Fibroblast of skin of abdomen (primary cell): ENCODE measurements at places on chromosomes 6 and 20.

DNA sequence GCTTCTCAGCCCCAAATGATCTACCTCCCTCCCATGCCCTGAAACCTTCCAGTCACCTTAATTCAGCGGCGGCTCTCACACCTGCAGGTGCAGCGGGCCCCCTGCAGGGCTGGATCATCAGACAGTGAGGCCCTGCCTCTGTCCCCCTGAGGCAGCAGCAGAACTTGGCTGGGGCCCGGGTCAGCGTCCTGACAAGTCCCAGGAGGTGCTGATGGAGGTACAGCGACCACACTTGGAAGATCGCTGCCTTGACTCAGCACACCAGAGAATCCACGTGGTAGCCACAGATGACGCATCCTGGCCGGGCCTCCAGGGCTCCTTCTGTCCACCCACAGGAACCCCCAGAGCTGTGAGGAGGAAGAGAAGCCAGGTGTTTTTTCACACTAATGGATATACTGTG is 116.4 kb upstream of the THBS2 start:
- DNase-seq, result peak; percentile 31

DNA sequence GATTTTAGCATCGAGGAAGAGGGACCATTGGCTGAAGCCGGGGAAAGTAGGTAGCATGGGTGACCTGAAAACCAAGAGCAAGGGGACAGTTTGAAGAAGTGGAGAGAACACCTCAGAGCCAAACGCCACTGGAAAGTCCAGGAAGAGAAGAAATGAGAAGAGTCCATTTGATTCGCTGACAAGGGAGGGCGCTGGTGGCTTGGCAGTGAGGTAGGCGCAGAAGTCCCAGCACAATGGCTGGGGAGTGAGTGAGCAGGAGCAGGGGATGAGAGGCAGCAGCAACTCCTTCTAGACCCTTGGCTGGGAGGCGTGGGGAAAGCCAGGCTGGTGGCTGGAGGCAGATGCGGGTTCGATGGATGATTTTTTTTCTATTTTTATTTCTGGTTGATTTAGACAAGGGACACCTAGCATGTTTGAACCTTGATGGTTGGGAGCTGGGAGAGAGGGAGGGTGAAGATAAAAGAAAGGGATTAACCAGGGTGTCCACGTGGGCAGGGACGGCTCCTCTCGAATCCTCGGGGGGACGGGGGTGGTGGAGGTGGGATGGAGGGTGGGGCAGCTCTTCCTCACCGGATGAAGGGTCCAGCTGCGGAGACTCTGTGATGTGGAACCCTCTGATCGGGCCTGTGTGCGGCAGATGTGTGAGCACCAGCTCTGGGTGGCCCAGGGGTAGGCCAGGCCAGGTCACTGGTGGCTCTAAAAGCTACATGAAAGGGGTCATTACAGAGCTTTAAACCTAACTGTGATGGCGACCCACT is 164.2 kb downstream of the NFATC2 start:
- DNase-seq, result no peak

DNA sequence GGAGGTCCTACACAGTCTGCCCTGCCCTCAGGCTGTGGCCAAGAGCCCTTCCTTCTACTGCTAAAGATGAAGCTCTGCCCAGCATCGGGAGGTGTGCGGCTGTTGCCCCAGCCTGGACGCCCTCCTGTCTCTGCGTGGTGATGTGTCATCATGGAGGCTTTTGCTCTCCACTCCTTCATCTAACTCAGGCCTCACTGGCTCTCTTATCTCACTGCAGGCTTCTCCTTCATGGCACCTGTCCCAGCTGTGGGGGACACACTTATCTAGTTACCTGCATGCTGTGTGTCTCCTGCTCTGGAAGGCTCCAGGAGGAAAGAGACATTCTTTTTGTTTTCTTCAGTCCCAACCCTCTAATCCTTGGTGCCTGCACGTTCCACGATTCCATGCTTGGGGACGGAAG is 89.1 kb downstream of the PSMG4 start:
- no peak for DNase-seq

DNA sequence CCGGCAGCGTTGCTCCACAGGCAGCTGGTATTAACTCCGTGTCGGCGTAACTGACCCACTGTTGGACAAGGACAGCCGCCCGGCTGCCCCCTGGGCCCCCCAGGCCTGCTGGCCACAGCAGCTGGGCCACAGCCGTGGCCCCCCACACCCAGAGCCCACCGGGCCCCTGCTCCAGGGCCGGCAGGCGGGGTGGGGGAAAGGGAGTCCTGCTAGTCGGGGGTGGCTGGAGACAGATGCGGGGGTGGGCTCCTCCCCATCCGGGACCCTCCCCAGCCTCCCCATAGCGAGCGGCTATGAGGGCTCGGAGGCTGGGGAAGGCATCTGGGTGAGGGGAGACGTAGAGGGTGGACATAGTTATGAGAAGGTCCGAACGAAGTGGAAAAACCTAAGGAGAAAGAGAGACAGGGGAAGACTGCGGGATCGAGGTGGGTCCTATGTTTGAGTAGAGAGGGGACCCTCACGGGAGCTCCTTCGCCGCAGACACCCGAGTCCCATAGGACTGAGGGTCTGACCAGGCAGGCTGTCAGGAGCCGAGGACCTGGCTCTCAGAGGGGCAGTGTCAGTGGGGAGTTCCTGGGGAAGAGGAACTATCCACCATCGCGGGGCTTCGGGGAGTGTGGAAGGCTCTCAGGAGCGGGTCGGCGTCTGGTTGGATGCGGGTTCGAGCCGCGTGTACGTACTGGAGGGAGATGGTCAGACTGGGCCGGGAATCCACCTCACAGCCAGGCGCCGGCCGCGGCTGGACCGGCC is 511 bp downstream of the VARS1 start:
- DNase-seq, result no peak

DNA sequence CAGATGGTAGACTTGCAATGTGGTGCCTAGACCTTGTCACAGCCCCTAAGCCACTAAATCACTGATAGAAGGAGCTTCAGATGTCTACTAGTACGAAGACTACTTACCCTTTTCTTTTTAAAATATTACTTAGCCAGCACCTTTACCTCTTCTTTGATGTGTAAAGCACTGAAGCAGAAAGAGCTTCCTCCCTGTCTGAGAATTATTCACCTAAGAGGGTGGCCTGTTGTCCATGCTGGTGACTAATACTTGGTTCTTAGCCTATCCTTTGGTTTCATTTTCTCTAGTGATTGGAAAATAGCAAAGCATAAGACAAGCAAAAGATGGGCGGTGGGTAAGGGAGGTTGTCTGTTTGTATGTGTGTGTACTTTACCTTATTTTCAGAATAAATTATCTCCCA is 794.6 kb downstream of the TFAP2A start:
- DNase-seq, result no peak

- DNase-seq, result no peak
Measured at GRCh38 chr20:38635721-38636288, 34.2 kb downstream of the ARHGAP40 start.

DNA sequence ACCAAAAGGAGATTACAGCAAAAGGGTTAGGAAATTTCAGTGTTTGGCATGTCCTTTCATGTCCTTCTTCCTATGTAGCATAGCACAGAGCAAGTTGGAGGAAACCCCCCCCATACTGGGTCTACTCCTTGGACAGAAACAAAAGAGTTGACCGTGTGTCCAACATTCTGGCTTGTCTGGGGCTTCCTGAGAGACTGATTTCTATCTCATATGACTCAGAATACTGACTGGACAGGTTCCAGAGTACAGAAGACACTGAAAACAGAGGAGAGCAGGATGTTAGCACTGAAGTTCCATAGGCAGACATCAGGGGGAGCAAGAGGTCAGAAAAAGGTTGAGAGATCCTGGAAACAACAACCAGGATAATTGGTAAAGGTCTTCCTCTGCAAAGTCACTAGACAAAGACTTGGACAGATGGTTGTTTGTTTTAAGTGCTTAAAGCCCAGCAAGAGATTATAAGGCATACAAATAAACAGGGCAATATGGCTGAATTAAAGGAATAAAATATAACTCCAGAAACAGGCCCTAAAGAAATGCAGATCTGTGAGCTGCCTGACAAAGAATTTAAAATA is 48.4 kb downstream of the USP49 start:
- peak; percentile 93 for DNase-seq

GRCh38 chr20:51958099-51959065 is 156.1 kb upstream of the SALL4 start:
- DNase-seq, result peak; percentile 69

DNA sequence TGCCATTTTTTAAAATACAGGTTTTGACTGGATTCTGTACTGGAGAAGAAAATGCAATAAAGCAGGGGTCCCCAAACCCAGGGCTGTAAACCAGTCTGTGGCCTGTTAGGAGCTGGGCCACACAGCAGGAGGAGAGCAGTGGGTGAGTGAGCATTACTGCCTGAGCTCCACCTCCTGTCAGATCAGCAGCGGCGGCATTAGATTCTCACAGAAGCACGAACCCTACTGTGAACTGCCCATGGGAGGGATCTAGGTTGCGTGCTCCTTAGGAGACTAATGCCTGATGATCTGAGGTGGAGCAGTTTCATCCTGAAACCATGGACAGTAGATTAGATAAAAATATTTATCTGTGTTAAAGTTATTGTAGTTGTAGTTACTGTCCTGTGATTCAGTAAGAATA is 21.1 kb upstream of the FBXO9 start:
- DNase-seq, result peak; percentile 70

- DNase-seq, result no peak
Measured at GRCh38 chr6:84390851-84391250, 163.4 kb upstream of the CEP162 start.

DNA sequence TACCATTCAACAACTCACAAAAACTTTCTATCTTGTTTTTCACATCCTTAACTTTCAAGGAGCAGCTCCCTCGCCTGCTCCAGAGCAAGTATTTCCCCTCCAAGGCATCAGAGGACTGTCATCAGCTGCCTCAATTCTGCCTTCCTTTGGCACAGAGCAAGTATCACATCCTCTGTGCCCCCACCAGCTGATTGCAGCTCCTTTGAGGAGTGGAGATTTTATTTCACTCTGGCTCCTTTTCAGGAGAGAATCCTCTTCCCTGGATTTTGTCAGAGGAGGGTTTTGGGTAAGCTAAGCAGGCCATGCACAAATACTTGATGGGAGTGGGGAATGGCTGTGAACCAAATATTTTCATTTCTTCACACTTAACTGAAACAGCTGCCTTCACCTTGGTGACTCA is 610.5 kb upstream of the FLRT3 start:
- no peak for DNase-seq

GRCh38 chr6:72950114-72950860 is 275.0 kb downstream of the KHDC1L start:
- peak; percentile 79 for DNase-seq

DNA sequence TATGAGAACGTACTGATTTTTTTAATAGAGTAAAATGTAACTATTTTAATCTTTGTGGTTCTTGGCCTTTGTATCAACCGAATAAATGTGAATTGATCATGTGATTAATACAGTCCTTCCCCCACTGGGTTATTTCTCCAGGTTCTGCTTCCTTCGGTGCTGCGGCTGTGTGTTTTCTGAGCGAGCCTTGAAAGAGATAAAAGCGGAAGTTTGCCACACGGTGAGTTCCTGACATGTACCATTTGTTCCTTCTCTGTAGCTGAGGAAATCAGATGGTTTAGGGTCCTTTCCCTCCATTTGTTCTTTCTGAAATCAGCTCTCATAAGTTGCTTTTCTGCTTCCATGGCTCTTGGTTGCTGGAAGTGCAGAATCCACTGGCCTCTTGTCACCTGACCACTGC is 15.5 kb downstream of the RTF2 start:
- no peak for DNase-seq

- DNase-seq, result peak; percentile 54
Measured at GRCh38 chr20:10761232-10761631, 87.4 kb upstream of the JAG1 start.

GRCh38 chr6:116278854-116279231 is 887 bp downstream of the TSPYL1 start:
- no peak for DNase-seq

DNA sequence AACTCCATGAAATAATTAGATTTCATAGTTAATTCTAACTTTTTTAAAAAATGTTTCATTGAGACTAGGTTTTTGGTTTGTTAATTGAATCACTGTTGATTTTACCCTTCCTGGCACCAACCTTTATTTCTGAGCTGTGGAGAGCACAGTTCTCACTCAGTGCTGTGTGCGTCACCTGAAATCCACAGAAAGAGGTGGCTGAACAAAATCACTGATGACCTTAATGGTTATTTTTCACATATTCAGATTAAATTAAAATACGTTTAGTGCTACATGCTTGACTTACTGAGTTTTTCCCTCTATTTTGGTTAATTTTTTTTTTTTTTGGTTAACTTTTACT is 89.4 kb downstream of the SLC16A10 start:
- no peak for DNase-seq

DNA sequence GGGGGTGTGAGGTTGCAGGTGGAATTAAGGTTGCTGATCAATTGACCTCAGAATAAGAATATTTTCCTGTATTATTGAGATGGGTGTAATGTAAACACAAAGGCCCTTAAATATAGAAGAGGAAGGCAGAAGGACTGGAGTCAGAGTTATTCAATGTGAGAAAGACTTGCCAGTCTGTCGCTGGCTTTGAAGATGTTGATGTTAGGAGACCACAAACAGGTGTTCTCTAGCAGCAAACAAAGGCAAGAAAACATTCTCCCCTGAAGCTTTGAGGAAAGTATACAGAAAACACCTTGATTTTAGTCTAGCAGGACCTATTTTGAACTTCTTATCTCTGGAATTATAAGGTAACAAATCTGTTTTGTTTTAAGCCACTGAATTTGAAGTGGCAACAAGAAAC is 138.9 kb upstream of the PTPRK start:
- no peak for DNase-seq

DNA sequence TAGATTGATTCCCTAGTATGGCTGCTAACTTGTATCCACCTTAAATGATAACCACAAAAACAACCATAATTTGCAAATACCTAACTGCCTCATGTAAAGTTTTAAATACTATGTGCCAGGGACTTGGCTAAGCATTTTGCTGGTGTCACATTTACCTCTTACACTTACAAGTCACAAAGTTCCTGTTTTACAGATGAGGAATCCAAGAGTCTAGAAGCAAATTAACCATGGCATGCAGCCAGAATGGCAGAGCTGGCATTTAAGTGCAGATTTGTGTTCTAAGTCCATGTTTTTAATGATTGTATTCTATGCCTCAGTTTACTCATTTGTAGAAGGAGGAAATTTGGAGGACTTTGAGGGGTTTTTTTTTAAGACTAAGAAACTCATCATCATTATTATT is 696.7 kb downstream of the PTPRT start:
- no peak for DNase-seq

DNA sequence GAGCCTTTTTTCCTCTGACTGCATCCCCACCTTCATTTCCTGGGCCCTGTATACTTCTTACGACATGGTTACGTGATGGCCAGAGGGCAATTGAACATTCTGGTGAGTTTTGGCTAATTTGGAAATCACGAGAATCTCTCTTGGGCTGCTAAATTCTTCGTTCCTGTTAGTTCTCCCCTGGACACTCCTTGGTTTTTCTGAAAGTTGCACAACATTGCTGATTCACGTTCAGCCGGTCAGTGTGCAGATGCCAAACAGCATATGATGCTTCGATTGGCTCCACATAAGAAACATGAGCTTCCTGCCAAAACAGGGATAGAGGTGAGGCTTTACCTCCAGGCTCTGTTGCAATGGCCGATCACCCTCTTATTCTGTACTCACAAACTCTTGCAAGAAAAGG is 119.4 kb upstream of the LY86 start:
- DNase-seq, result no peak

GRCh38 chr20:1310071-1310470 is 18.9 kb downstream of the SDCBP2 start:
- no peak for DNase-seq

GRCh38 chr6:79631693-79632172 is 604 bp downstream of the SH3BGRL2 start:
- no peak for DNase-seq

GRCh38 chr20:9035126-9035525 is 33.8 kb upstream of the PLCB4 start:
- peak; percentile 90 for DNase-seq
